ENCODE measurements at places on chromosomes 4 and X.

GRCh38 chr4:93216646-93217045, 611.9 kb upstream of the ATOH1 start:
- no peak for DNase-seq

DNA sequence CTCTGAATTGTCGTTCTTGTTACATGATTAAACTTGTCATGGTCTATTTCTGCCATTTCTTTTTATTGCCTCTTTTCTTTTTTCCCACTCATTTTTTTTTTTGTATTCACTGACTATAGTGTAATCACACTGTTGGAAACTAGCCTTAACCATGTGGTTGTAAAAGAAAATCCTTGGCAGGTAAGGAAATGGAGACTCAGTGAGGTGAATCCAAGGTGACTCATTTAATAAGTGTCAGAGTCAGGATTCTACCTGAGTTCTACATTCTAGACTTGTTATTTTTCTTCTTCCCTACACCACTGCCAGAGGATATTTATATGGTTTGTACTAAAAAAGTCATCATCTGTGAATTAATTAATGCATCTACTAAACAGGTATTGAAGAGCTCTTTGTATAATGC, 152.2 kb downstream of the CBLL2 start:
- DNase-seq = no peak

DNA sequence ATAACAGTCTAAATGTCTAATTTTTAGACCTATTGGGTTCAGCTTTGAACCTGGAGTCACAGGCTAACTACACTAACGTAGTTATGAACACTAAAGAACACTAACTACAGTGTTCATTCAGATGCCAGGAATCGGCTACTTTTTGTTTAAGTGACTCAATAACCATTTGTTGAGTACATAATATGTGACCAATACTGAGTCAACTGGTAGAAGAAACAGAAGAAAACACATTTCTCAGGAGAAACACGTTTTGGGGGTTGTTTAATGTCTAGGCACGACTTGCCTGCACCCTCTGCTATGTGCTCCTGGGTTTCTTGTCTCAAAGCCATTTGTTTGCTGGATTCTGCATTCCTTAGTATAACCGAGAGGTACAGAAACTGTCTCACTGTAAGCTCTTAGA, 18.6 kb upstream of the CLNK start:
- DNase-seq = no peak

GRCh38 chr4:36432586-36432985, 151.2 kb downstream of the DTHD1 start:
- no peak for DNase-seq

Data from MCF 10A (cell line).